ENCODE measurements at places on chromosomes 2 and 18. TPM values are rescaled to one million over a fixed set of nuclear protein-coding genes. Genes with fewer than 3 reads are reported as not detected.

DNA sequence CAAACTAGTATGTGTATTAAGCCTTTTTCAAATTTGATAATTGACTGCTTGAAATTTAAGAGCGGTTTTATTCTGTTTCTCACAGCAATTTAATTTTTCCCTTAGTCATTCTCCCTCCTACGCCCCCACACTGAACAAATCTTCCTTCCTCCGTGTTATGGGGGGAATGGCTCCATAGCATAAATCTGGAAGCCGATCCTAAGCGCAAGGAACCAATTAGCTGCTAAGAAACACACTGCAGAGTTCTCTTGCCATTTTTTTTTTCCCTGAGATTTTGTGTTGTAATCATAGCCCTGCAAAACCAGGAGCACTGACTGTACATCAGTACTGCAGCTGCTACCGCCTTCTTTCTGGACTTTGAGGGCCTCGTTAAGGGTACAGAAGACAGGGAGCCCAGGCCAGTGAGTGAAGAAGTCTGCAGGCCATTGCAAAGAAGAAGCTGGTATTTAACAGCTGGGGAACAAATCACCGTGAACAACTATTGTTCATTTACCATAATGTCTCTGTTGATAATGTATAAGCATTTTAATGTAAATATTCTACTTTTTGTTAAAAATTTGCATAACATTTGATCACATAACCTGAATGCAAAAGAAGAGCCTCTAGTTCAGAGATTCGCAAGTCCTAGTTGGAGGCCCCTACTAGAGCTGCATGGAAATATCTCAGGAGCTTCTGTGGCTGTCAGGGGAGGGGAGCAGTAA is 264.0 kb downstream of the LRATD1 start:
- no peak for DNase-seq
- H3K36me3 ChIP-seq: no peaks in the 10 kb centered on the region
- no peak overlapping the region for H3K4me3 ChIP-seq
- no peaks in the 10 kb centered on the region for H3K4me1 ChIP-seq

GRCh38 chr18:55738483-55739114 is 150.6 kb upstream of the TCF4 start:
- H3K27me3 ChIP-seq: no peaks in the 10 kb centered on the region
- H3K27ac ChIP-seq: no peak overlapping the region
- H3K4me1 ChIP-seq: no peaks in the 10 kb centered on the region
- no peak for DNase-seq
- no peaks in the 10 kb centered on the region for H3K36me3 ChIP-seq
- no peak overlapping the region for H3K4me3 ChIP-seq

The CGREF1 gene
- total RNA-seq: not detected

The DSG4 gene
- not detected for total RNA-seq

The SCTR gene
- 15.6 TPM for total RNA-seq

The ITGA6 gene
- 83.6 TPM for total RNA-seq

The BUB1 gene
- 4.1 TPM for total RNA-seq

GRCh38 chr18:78525366-78526111 is 454.1 kb upstream of the SALL3 start:
- H3K4me1 ChIP-seq: peaks cover 7% of the 10 kb centered on the region
- H3K4me3 ChIP-seq: no peak overlapping the region
- H3K27ac ChIP-seq: no peak overlapping the region
- no peaks in the 10 kb centered on the region for H3K36me3 ChIP-seq
- no peaks in the 10 kb centered on the region for H3K27me3 ChIP-seq

The GALR1 gene
- not detected for total RNA-seq

GRCh38 chr2:84477886-84478285 is 18.8 kb upstream of the SUCLG1 start:
- H3K27me3 ChIP-seq: no peaks in the 10 kb centered on the region
- no peak overlapping the region for H3K4me3 ChIP-seq
- no peak overlapping the region for H3K27ac ChIP-seq
- H3K36me3 ChIP-seq: no peaks in the 10 kb centered on the region
- no peaks in the 10 kb centered on the region for H3K4me1 ChIP-seq
- DNase-seq: no peak

- no peak for DNase-seq
- H3K4me3 ChIP-seq: no peak overlapping the region
- H3K27ac ChIP-seq: no peak overlapping the region
- no peaks in the 10 kb centered on the region for H3K27me3 ChIP-seq
- H3K36me3 ChIP-seq: no peaks in the 10 kb centered on the region
- H3K4me1 ChIP-seq: no peaks in the 10 kb centered on the region
Observed at GRCh38 chr2:171253279-171253678, 92.6 kb upstream of the TLK1 start.

DNA sequence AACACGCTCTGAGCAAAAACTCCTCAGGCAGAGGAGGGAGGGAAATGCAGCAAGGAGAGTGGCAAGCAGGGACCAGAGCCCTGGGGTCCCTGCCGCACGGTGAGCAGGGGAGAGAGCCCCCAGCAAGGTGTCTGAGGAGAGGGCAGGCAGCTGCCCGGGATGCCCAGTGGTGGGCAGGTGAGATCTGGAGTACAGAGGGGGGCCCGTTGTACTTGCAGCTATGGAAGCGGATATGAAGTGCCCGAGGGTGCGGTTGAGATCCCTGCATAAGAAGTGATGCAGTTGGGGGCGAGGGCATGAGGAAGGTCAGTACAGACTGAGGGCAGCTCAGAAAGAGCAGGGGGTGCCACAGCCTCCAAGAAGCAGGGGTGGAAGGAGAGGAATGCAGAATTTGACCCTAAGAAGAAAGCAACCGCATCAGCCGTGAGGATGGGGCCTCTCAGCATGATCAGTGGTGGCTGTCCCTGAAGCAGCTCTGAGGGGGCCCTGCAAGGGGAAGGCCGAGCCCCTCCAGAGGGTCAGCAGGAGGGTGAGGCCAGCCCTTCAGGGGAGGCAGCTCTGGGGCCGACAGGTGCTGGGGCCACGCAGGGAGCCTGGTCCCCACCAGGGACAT is 29.4 kb downstream of the MTERF4 start:
- H3K4me3 ChIP-seq: no peak overlapping the region
- no peaks in the 10 kb centered on the region for H3K36me3 ChIP-seq
- DNase-seq: no peak
- H3K27ac ChIP-seq: no peak overlapping the region

DNA sequence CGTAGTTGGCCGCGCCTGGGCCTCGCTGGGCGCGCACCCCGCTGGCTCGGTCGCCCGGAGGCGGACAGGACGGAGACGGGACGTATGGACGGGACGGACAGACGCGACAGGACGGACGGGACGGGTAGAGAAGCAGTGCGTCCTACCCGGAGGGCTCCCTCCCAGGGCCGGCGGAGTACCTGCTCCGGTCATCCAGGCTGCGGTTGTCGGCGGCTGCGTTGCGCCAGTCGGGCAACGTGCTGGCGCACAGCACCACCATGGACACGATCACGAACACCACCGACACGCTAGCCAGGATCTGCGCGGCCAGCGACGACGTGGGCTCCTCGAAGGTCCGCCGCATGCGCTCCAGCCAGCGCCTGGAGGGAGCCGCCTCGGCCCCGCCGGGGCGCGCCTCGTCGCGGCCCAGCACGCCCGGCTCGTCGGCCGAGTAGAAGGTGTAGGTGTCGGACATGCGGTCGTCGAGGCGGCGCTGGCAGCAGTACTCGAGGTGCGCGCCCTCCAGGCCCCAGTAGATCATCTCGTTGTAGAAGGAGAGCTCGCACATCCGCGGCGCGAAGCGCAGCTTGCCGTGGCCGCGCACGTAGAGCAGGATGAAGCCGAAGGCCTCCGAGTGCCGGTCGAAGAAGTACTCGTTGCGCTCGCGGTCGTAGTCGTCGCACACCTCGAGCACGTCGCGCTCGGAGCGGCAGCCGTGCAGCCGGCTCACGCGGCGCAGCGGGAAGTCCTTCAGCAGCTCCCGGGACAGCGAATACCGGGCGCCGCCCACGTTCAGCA is 903 bp downstream of the KCNG3 start:
- peak overlapping the region; percentile 67 for H3K4me3 ChIP-seq
- H3K27me3 ChIP-seq: peaks cover 18% of the 10 kb centered on the region
- H3K36me3 ChIP-seq: no peaks in the 10 kb centered on the region
- H3K27ac ChIP-seq: no peak overlapping the region

Data from upper lobe of left lung (tissue), 6 donors.